Retinal pigment epithelial cell (primary cell): ENCODE measurements at places on chromosomes 3 and 15.

GRCh38 chr3:39191773-39192172, 622 bp downstream of the XIRP1 start:
- no peak for DNase-seq

DNA sequence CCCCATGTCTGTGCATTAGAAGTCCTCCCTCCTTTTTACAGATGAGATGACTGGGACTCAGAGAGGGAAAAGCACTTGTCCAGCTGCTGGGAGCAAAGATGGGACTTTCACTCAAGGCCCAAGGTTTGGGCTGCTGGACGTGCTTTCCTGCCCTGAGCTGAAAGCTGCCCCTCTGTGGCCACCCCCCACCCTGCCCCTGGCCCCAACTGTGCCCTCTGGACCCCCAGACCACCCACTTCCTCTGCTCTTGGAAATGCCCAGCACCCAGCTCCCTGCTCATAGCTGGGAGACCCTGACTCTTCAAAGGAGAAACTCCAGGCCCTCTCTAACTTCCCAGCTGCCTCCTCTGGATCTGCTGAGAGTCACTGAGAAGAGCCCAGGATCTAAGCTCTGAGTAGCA, 20.7 kb downstream of the GRIP2 start:
- no peak for DNase-seq

DNA sequence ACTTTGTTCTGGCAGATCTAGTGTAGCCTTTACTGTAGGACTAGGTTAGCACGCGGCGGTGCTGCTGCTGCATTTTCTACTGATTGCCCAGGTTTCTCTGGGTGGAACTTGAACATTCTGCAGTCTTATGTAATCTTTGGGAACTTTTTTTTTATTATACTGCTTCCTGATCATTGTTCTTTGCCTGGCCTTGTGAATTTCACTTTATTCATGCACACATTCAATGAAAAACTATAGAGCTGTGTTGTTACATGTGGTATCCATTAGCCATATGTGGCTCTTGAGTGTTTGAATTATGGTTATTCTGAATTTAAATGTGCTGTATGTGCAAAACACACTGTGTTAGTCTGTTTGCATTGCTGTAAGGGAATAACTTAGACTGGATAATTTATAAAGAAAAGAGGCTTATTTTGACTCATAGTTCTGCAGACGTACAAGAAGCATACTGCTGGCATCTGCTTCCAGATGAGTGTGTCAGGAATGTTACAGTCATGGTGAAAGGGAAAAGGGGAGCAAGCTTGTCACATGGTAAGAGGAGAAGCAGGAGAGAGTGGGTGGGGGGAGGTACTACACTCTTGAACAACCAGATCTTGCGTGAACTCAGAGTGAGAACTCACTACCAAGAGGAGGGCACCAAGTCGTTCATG, 26.5 kb downstream of the MEF2A start:
- peak; percentile 34 for DNase-seq

DNA sequence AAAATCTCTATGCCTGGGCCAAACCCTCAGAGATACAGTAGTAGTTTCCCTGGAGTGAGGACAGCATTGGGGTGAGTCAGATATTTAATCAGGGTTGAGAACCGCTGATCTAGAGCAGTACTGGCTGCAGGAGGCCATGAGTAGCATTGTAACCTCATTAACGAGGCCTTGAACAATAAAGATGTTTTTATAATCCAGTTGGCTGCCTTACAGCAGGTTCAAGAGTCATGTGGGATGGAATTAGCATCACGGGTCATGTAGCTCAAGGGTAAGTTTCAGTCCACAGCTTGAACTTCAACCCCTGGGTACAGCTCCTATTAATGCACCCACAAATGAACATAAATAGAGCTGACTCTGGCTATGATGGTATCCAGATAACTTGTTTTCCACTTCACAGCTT, 5.1 kb downstream of the HPS3 start:
- peak; percentile 95 for DNase-seq

DNA sequence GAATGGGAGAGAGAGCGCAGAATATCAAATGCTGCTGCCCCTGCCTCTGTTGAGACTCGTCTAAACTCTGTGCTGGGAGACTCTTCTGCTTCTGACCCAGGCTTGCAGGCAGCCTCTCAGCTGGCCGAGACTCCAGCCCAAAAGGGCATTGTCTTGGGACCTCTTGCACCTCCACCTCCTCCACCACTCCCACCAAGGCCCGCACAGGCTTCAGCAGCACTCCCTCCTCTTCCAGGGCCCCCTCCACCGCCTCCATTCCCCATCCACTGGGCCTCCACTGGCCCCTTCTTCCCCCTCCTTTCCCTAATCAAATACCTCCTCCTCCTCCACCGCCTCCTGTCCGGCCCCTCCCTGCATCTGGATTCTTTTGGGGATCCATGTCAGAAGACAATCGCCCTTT, 31.3 kb downstream of the GMNC start:
- DNase-seq, result no peak
